ENCODE measurements at places on chromosomes 11 and 22.
A peak's percentile ranks its signal among the peaks of the same experiment; 100 is the strongest.

GRCh38 chr11:47533690-47534151, 19.2 kb downstream of the CELF1 start:
- no peak for DNase-seq

DNA sequence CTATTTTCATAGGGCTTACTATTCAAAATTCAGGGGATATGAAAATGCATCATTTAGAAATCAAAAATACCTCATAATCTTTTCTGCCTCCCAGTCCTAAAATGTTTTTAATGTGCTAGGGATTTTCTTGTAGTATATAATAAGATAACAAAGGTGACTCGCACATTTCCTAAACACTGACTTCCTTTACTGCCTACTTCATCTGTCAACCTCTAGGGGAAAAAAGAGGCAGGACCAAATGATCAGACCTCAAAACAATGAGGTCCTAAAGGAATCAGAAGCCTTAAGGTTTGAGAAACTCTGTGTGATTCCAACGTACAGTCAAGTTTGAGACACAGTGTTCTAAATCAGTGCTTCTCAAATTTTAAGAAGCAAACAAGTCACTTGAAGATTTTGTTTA, 56.1 kb upstream of the POU2AF2 start:
- no peak for DNase-seq

- DNase-seq, result no peak
Measured at GRCh38 chr11:113977701-113978100, 2.8 kb downstream of the HTR3A start.

GRCh38 chr11:126743628-126744027, 256.9 kb downstream of the KIRREL3 start:
- DNase-seq, result no peak

- DNase-seq, result no peak
Measured at GRCh38 chr11:85988780-85989179, 80.1 kb downstream of the PICALM start.

GRCh38 chr11:97948793-97949192, 1072.0 kb upstream of the CNTN5 start:
- DNase-seq, result no peak

- no peak for DNase-seq
Measured at GRCh38 chr22:31871480-31871879, 72.9 kb upstream of the YWHAH start.

DNA sequence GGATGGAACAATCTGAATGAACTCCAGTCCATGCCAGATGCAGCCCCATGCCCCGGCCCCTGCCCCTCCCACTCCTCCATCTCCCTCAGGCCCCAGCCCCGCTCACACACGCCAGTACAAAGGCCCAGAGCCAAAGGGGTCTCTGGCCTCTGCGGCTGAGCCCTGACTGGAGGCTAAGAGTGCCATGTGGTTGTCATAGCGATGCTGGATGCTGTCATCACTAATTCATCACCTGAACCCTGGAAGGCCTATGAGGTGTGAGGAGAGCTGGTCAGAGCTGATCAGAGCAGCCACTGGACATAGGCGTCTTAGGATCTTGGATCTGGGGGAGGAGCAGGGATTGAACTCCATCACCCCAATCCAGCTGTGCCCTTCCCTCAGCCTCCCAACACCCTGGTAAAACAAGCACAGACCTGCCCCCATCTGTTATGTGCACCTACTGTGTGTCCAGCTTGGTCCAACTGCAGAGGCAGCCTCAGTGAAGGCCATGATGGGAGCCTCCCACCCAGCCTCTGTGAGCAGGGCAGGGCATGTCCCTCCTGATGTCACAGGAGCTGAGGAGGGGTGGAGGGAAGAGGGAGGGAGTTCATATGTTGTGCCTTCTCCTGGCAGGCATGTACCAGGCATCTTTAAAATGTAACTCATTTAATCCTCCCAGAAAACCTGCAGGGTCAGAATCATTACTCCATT, 16.7 kb downstream of the PDE2A start:
- no peak for DNase-seq

DNA sequence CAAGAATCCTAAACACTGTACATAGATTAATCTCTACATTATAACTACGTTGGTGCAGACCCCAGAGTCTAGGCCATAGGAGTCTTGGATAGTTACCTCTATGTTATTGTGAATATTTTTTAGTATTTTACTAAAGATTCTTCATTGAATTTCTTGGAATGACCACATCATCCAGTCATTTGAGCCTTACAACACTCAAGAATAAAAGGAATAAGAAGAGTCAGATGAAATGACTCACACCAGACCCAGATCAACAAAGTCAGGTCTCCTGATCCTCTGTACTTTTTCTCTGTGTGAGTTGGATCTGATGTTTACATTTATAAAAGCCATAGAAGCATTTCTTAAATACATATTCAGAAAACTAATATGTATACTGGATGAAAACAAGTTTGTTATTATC, 179.2 kb upstream of the ARHGAP20 start:
- no peak for DNase-seq

GRCh38 chr11:27403195-27403594, 40.2 kb upstream of the CCDC34 start:
- DNase-seq, result no peak

- DNase-seq, result peak; percentile 79
Measured at GRCh38 chr11:102809971-102810370, 12.0 kb upstream of the MMP1 start.

DNA sequence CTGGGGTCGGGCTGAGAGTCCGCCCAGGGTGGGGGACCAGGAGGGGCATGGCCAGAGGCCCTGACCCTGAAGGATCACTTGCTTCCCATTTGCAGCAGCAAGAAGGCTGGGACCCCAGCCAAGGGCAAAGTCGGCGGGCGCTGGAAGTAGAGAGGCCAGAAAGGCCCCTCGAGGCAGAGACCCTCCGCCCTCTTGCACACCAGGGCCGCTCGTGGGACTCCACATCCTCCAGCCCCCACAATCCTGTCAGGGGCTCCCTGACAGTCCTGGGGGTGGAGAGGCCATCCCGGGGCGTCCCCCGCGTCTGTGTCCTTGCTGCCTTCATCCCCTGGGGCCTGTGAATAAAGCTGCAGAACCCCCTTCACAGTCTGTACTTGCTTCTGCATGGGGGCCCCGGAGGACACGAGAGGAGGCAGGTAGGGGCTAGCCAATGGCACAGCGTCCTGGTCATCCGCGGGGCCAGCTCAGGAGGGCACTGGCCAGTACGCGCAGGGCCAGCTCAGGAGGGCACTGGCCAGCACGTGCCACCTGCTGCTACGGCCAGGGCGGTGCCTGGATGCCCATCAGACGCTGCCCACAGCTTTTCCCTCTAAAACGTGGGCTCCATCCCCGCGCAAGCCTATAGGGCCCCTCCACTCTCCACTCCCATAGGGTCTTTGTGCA, 8.7 kb upstream of the MRPL23 start:
- no peak for DNase-seq

- DNase-seq, result no peak
Measured at GRCh38 chr22:33247758-33248157, 189.6 kb upstream of the SYN3 start.

DNA sequence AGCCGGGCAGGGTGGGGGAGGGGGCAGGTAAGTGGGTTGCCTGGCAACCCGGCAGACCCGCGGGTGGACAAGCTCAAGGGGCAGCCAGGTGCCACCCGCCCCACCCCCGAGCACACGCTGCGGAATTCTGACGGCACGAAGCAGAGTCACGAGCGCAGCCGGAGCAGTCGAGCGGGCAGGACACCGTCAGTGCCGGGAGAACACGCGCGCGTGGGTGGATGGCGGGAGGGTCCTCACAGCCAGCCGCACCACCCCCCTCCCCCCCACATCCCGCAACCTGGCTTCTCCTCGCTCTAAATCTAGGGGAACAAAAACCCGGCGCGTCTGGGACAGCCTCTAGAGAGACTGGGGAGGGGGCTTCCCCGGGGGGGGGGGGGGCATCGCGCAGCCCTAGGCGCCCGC, 133.1 kb upstream of the HSD17B12 start:
- DNase-seq, result no peak

DNA sequence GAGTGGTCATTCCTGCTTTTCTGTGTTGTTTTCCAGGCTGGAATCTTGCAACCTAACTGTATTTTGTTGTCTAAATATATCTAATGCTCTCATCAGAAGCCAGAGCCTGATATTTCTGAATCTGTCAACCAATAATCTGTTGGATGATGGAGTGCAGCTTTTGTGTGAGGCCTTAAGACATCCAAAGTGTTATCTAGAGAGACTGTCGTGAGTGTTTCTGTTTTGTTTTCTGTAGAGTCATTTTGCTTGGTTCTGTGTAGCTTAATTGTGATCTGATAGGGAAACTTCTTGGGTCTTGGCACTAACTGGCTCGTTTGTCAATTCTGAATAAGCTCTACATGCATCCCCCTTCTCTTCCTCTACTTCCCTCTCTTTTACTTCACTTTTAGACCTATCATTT, 31.2 kb upstream of the RBMXL2 start:
- no peak for DNase-seq

DNA sequence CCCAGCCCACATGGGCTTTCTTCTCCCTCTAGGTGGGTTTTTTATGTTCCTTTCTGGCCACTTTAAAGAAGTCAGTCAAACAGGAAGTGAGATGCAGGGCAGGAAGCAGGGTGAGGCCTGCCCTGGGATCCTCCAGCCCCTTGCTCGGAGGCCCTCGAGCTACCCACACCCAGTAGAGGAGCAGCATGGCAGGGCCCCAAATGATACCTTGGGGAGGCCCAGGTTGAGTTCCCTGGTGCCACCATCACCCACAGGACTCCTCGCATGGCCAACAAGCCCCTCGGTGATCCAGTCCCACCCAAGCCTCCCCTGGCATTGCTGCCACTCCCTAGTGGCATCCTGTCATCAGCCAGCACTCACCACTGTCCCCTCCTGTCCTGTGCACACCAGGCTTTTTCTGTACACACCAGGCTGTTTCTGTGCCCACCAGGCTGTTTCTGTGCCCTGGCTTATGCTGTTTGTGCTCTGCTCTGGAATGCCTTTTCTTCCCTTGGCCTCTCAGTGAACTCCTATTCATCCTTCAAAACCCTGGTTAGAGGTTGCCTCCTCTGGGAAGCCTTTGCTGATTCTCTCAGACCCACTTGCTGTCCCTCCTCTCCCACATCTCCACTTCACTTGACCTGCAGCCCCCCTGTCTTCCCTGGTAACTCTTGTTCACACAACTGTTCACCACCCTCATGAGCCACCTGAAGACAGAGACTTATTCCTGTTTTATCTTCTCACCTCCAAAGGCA, 3.1 kb upstream of the PTGDR2 start:
- DNase-seq, result no peak

DNA sequence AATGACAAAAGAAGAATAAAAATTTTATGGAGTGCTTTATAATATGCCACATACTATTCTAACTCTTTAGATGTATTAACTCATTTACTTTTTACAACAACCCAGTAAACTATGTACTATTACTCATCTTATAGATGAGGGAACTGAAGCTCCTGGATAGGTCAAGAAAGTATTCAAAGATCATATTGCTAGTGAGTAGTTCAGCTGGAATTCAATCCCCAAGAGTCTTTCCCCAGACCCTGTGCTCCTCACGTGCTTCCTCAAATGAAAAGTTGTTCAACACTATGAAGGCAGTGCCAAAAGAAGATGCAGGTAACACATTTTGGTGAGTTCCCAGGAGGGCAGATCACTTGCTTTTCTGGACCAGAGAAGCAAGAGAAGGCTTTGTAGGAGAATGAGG, 46.8 kb downstream of the BTG4 start:
- DNase-seq, result no peak

DNA sequence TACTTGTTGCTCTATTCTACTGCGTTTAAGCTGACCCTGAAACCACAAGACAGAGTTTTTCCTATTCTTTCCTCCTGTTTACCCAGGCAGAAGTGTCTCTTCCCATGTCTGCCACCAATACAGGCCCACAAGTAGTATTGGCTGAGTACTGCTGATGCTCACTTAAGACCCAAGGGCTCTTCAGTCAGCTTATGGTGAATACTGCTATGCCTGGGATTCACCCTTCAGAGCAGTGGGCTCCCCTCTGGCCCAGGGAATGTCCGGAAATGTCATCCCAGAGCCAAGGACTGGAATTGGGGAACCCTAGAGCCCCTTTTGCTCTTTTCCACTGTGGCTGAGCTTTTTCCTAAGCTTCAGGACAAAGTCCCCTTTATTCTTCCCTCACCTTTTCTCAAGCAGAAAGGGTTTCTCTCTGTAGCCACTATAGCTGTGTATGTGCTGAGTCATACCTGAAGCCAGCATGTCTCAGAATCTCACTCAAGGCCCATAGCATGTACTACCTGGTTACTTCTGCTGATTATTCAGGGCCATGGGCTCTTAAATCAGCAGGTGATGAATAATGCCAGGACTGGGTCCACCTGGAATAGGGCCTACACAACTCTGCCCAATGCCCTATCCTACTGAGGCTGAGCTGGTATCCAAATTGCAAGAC, 745.8 kb upstream of the ANO5 start:
- no peak for DNase-seq

All from hematopoietic multipotent progenitor cell treated with erythropoietin and hydrocortisone succinate and interleukin-3 and kit ligand, for 8 days (in vitro differentiated cells).